ENCODE measurements at places on chromosomes 3 and 15.

DNA sequence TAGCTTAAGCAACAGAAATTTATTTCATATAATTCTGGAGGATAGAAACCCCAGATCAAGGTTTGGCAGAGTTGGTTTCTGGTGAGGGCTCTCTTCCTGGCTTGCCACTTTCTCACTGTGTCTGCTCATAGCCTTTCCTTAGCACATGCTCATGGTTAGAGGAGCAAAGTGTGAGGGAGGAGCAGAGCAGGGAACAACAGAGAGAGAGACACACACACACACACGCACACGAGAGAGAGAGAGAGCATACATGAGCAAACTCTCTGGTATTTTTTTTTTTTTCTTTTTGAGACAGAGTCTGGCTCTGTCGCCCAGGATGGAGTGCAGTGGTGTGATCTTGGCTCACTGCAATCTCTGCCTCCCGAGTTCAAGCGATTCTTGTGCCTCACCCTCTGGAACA is 36.8 kb upstream of the ZDHHC23 start:
- DNase-seq, result no peak

GRCh38 chr15:69161878-69162213 is 1.4 kb downstream of the GLCE start:
- DNase-seq, result no peak

- no peak for DNase-seq
Measured at GRCh38 chr3:41503998-41504623, 304.8 kb downstream of the CTNNB1 start.

DNA sequence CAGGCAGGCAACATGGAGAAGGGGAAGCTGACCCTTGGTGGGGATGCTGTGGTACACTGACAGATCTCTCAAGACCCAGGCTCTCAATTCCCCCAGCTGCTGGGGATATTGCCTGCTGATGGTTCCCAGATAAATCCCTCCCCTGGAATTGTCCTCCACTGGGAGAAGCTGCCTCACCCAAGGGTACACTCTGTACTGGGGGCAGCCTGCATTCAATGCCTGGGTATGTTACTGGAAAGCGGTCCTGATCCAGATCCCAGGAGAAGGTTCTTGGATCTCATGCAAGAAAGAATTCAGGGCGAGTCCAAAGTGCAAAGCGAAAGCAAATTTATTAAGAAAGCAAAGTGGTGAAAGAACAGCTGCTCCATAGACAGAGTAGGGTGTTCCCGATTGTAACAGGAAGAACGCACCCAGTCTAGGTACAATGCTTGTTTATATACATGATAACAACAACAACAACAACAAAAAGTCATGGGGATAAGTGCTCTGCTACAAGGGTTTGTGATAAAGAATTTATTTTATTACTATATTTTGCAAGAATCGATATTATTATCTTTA is 591.5 kb upstream of the ADAMTS9 start:
- DNase-seq, result no peak

- no peak for DNase-seq
Measured at GRCh38 chr3:10839167-10839566, 23.1 kb downstream of the SLC6A11 start.

GRCh38 chr3:170040418-170040817 is 2.6 kb downstream of the GPR160 start:
- no peak for DNase-seq

DNA sequence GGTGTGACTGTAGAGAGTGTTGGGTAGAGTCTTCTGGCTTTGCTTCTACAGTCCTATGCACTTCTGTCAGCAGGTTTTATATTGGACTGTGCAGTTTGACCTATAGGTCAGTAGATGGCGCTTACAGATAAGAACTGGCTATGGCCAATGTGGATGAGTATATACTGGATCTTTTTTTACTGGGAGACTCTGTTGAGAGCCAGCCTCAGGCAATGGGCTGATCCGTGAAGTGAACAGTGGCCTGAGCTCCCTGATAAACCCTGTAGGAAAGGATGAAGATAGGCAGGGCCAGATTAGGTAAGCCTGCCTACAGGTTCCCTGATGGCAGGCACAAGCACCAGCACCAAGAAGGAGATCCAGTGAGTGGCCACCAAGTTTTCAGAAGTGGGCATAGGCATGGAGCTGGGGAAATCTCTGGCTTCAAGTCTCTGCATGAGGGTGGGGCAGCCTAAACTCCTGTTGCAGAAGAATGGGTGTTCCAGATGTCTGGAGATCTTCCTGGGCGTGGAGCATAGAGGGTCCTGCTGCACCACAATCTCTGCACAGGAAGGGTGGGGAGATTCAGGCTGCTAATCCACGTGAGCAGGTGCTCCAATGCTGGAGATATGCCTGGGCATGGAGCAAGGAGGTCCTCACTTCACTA is 326.0 kb upstream of the SGO1 start:
- no peak for DNase-seq

DNA sequence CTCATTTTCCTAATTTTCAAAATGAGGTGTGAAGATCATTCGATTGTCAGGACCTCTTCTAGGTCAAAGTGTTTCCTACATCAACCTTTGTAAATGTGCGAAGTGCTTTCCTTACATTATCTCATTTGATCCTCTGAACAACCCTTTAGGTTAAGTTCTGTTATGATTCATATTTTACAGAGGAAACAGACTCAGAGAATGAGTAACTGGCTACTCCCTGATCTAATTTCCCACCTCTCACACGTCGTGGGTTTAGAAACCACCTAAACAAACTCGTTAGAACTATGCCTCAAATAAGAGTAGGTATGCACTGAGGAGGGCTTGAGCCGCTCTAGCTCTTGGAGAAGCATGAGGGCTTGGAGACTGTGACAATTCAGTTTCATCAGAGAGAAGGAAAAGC is 148.6 kb downstream of the CD47 start:
- no peak for DNase-seq

Measured in CD14-positive monocyte (primary cell).